Brain microvascular endothelial cell (primary cell): ENCODE measurements at places on chromosomes 6 and 20.
A peak's percentile ranks its signal among the peaks of the same experiment; 100 is the strongest.

DNA sequence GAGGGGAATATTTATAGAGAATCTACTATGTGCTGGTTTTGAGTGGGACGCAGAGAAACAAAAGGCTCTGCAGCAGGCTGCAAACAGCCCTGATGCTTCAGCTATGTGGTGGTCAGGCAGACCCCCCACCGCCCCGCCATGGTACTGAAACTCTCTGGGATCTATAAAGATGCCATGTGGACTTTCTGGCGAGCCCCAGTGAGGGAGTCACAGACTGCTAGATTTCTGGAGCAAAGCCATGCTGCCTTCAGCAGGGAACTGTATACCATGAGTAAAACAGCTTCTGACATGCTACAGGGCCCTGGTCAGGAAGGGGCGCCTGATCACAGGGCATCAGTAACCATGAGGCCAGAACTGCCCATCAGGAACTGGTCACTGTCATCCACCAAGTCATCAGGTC is 19.2 kb upstream of the BPIFB1 start:
- DNase-seq, result no peak

DNA sequence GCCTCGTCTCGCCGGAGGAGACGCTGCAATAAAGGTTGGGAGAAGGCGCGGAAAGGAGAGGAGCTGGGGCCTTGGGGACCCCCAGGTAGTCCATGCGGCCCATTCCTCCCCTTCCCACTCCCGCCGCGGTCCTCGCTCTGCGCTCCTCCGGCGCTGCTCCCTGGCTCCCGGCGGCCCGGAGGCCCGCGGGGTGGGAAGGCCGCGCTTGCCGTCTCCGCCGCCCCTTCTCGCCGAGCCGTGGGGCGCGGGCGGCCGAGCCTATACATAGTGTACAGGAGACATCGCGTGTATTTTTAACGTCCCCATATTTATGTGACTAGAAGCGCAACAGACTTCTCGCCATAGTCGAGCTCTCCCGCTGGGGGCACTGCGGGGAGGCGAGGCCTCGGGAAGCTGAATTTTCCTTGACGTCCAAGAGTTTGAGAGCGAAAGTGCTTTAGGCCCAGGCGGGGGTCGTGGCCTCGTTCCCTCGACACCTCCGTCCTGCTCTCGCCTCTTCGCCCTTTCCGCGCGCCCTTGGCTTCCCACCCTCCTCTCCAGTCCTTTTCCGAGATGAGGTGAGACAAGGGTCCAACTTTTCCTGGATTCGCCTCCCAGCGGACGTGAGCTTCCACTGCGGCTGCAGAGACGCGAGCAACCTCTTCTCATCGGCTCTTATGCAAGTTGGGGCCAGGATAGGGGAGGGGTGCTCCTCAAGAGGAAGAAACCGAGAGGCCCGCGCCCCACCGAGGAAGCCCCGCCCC is 29.0 kb downstream of the SLC12A5 start:
- DNase-seq, result peak; percentile 34

GRCh38 chr6:166031275-166031674 is 136.4 kb downstream of the TBXT start:
- DNase-seq, result no peak

- DNase-seq, result no peak
Measured at GRCh38 chr6:107604549-107604948, 114.6 kb downstream of the SOBP start.

DNA sequence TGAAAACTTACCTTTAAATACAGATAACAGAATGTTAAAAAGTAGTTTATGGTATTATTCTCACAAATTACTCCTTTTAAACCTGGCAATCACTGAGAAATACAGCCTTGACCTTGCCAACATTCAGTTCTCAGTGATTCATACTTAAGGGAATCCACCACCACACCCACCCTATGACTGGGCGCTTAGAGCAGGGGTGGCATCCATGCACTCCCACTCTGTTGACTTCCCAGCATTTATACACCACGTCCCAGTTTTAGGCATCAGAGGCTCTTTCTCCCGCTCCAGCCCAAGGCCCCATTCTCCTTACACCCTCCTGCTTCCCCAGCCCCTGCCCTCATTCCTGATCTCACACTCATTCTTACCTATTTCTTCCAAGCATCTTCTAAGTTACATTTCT is 16.3 kb downstream of the TRAF3IP2 start:
- DNase-seq, result peak; percentile 57

GRCh38 chr20:47102629-47103028 is 208.0 kb downstream of the EYA2 start:
- no peak for DNase-seq
